ENCODE measurements at places on chromosomes 3 and 15.

DNA sequence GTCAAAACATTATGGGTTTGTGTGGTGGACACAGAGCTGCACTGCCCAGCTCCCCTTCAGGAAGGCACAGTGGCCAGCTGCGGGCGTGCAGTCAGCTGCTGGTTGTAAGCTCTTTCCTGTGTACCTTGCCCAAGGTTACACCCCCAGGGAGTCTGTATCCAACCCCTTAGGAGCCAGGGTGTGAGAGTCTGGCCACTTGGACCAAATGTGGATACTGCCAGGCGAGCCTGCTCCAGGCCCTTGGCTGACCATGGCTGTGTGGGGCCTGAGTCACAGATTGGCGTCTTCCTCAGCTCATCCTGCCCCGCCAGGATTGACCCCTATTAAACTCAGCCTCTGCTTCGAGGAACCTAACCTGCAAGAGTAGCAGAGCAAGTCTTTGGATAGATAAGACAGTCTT, 56.9 kb downstream of the ABHD5 start:
- no peak for DNase-seq

GRCh38 chr3:121126033-121126706, 218.2 kb downstream of the STXBP5L start:
- DNase-seq, result no peak

- DNase-seq, result no peak
Observed at GRCh38 chr3:144409319-144409718, 437.7 kb downstream of the DIPK2A start.

- DNase-seq, result no peak
Observed at GRCh38 chr15:60009980-60010732, 6.0 kb downstream of the FOXB1 start.

GRCh38 chr3:106263011-106263410, 394.2 kb upstream of the CBLB start:
- no peak for DNase-seq

DNA sequence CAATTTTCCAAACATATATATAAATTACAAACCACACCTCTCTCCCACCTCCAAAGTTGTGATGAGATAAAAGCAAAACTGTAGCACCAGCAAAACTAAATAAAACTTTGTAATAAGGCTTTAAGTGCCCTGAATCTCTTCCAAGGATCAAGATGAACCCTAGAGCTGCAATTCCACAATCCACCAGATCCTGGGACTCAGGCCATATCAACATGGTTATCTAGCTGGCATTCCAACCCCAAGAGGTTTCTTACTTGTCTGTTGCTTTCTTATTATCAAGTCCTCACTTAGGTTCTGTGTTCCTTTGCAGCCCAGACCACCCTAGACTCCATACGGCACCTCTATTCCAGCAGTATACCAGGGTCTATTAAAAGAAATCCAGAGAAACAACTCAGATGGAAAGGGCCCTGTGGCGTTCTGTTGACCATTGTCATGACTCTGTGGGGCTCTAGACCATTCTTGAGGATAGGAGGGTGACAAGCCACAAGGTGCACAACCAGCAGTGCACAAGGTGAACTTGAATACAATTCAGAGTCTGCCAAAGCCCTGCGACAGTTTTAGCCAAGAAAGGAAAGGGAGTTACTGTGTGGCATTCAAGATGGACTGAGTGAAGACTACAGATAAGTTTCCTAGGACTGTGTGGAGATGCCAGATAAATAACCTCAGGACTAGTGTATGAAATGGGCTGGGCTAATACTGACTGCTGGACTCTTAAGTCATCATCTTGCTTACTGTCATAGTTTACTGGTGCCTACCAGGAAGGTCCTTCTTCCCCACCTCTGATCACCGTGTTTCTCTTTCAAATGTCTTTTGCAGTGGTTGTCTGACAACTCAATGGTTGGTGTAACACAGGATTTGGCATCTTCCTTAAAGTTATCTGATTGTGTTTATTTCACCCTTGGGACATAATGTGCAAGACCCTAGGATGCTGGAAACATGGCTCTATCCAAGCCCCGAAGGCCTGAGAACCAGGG, 27.2 kb downstream of the ACKR2 start:
- DNase-seq, result no peak

DNA sequence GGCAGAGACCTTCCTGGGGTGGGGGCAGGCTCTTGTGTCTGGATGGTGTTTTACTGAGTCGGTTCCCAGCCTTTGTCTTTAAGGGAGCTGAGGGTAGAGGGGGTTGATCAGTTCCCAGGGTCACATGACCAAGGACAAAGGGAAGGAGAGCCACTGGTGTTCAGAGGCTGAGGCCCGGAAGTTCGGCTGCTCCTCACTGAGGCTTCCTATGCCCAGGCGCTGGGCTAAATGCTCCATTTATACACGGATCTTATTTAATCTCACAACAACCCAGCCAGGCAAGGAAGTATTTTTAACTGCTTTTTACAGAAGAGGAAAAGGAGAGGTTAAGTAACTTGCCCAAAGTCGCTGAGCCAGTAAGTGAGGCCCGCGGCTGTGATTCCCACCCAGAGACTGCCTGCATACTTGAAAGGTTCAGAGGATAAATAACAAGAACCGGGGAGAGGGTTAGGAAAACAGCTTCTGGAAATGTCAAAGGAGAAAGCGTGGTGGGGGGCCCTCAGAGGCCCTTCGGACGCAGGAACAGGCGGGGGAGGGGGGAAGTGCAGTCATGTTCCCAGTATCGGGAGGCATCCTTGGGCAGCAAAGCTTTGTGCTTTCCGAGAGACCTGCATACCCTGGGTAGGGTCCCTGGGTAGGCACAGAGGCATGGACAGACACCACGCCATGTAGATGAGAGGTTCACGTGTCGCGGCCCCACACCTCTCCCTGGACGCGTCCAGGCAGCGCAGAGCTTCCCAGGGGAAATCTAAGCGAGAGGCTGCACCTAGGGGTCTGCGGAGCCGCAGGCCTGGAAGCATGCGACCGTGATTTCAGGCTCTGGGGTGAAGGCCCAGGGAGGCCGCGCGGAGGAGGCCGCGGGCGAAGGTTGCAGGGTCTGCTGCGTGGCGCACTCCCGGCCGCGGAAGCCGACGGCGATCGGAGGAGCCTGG, 21.3 kb downstream of the EPHB3 start:
- no peak for DNase-seq

DNA sequence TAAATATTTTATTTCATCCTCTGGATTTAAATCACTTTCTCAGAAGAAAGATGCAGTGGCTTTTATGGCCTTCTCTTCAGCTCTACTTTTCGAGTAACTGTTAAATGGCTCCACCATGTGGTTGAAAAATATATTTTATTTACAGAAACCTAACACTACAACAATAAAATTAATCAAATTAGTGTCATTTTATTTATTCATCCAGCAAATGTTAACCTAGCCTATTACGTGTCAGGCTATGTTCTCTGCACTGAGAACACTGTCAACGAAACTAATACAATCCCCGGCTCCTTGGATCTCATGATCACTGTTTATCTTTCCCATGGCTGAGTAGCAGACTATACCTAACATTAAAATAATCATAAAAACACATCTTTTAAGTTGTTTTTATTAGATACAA, 148.0 kb upstream of the OSTN start:
- no peak for DNase-seq

DNA sequence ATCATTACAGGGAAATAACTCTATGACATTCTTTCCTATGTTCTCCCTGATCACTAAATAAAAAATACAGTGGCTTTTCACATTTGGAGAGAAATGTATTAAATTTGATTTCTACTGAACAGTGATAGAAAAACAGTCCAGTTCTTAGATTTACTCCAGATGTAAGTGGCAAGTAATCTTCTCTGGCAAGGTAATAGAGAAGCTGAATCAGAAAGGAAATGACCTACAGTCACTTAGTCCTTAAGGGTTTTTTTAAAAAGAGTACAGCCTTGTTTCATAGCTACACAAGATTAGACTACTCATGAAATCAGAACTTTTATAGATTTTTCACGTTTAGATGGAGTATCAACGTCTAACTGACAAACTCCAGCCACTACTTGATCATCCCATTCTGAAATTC, 236.9 kb downstream of the CADPS start:
- DNase-seq, result no peak

Measured in stimulated activated CD8-positive, alpha-beta memory T cell treated with anti-CD3 and anti-CD28 coated beads, Interleukin-4, amount 100 ng/mL, for 1 hour (primary cell).